RKO (cell line): ENCODE measurements at places on chromosomes 11 and 22.

GRCh38 chr11:73152086-73152853, 10.2 kb upstream of the FCHSD2 start:
- no peak for DNase-seq

DNA sequence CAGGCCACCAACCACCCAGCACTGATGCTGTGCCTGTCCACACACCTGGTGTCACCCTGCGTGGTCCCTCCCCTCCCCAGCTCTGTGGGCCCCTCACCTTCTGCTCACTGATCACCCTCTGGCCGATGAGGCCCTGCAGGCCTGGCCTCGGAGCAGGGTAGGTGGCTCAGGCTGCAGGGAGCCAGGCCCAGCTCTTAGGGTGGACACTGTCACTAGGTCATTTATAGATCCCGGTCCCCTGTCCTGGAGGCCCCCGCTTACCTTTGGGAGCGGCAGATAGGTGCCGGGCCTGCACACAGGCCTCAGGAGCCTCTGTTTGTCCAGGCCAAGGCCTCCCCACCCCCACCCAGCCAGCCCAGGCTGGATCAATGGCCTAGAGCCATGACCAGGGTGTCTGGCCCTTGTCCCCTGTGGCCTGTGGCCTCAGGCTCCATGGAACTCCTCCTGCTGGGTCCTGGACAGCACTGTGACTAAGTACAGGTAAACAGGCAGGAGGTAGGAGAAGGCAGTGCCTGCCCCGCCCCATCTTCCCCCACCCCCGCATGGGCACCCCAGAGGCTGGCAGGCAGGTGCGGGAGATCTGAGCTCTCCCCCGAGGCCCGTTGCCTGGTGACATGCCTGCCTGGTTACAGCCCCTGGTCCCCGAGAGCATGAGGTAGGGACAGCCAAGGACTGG, at the start of gene TMPRSS6:
Gene TMPRSS6, minus strand, starts transcription at position 472 of the 676 bp plus-strand sequence. CDS start 6,296 bp downstream, outside the sequence.
- no peak for DNase-seq

DNA sequence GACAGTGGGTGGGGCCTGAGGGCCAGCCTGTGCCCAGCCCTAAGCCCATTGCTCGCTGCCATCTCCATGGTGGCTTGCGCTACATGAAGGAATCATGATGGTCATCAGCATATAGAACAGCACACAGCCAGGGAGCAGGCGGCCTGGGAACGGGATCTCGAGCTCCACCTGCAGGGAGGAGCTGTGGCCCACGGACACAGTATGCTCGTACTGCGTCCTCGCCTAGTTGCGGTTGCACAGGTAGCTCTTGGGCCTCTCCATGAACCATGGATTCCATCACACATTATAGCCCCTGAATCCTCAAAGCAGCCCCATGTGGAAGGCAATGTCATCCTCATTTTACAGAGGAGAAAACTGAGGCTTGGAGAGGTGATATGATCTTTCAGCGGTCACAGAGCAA, 15.1 kb downstream of the SEC14L4 start:
- DNase-seq, result no peak

GRCh38 chr11:107689317-107690202, 22.3 kb downstream of the SLN start:
- peak; percentile 72 for DNase-seq

DNA sequence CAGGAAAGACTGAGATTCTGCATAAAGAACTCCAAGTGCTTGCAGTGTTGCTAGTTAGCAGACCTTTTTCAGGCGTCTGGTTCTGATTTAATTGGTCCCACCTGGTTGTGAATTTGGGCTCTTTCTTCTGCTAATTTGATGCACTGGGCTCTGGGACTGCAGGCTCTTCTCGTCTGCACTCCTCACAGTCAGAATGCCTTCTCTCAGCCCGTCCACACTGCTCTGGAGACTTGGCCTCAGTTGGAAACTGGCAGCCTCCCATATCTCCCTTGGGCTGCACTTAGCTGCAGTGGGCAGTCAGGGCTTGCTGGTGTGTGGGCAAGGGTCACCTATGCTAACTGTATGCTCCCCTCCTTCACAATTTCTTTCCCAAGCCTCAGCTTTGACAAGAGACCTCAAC, 1.5 kb downstream of the TRIM6 start:
- DNase-seq, result no peak

DNA sequence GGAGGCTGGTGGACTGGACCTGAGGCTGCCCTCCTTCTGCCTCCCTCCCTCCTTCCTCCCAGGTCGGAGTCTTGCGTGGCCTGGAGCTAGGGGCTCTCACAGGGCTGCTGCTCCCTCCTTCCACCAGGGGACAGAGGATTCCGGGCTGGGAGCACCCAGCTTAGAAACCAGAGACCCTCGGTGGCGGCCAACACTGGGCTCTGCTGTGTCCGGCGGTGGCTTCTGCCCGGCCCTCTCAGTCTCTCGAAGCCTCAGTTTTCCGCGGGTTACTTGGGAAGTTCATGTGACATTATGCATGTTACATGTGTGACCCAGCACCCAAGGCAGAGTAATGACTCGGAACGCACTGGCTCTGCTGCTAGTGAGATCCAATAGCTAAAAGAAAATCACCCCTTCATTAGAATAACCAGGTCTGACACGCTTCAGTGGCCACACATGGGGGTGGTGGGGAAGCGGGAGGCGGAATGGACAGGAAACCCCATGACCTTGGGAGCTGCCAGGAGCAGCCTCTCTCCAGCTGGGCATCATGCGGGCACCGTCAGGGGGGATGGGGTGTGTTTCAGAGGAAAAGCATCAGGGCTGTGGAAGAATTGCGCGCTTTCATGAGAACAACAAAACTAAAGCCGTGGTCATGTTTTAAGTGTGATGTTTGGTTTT, 5.9 kb upstream of the MRGPRG start:
- no peak for DNase-seq

GRCh38 chr22:26981111-26981510, 323.7 kb downstream of the MIAT start:
- no peak for DNase-seq

GRCh38 chr22:49420651-49421050, 407.0 kb downstream of the BRD1 start:
- DNase-seq, result no peak

DNA sequence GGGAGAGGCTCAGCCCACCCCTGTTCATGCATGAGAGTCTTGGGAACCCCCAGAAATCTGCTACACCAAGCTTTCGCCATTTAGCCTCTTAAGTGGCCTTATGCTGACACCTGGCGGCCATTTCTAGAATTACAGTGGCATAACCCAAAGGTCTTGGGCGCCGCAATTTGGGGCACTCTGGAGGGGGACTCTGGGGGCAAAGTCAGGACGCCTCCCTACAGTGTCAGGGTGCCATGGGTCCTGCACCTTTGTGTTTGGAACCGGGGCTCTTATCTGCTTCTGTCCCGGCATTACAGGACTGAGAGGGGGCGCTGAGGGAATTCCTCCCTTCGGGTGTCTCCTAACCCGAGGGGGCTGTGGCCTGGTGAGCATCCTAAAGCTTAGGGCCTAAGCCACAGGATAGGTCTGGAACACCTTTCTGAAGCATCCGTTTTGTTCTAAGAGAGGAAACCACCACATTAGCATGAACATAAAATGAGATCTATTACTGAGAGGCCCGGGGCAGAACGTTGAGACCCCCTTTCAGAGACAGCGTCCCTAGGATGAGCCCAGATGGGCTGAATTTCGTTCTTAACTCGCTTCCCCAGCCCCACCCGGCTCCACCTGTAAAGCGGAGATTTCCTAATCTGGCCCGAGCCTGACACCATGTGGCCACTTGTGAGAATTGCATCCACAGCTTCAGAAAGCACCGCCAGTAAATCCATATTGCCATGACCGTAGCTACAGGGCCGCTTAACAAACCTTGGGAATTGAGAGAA, 9.3 kb downstream of the INS start:
- peak; percentile 73 for DNase-seq

DNA sequence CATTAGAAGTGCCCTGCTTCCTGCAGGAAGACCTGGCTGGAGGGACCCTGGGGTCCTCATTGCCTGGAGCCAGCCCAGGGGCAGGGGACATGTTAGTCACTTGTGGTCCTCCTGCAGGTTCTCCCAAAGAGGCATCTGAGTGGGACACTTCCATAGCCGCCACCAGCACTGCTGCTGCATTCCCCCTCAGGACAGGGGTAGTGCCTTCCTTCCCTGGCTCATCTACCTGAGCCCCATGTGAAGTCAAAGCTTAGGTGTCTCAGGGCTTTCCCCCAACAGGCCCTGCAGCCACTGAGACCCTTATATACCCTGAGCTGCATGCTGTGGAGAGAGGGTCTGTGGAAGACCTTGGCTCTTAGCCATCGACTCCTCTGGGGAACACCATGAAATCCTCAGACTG, 45.0 kb upstream of the VPREB1 start:
- DNase-seq, result no peak

DNA sequence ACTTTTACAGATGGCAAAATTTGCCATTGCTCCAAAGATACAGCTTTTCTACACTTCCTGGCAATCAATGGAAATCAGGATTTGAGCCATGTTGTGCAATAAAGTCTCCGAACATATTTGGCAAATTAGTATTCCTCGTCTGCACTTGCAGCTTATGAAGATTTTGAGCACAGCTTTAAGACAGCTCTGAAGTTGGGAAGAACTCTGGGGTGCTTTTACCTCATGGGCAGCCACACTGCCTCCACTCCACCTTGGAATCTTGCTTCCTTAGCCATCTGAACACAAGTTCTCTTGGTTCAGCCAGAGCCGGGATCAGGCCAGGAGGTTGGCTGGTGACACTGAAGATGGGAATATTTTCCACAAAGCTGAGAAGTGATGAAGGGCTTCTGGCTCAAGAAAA, 191.2 kb downstream of the CWF19L2 start:
- no peak for DNase-seq

DNA sequence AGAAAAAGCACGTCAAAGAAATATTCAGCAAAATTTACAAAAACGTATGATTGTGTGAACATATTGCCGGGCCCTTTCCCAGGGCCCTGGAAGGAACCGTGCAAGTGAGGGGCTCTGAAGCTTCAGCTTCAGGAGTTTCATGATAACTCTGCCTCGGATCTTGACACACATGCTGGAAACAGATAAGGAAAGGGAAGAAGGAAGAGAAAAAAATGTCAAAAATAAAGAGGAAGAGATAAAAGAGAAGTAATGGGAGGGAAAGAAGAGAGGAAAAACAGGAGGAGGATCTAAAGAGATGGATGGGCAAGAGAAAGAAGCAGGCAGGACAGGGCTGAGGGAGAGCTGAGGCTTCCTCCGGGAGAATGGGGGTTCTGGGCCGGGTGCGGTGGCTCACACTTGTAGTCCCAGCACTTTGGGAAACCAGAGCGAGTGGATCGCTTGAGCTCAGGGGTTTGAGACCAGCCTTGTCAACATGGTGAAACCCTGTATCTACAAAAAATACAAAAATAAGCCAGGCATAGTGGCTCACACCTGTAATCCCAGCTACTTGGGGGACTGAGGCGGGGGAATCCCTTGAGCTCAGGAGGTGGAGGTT, 2.7 kb upstream of the TMPRSS4 start:
- DNase-seq, result no peak

- DNase-seq, result no peak
These were observed 27.8 kb downstream of the PIK3C2A start for GRCh38 chr11:17179970-17180369.

DNA sequence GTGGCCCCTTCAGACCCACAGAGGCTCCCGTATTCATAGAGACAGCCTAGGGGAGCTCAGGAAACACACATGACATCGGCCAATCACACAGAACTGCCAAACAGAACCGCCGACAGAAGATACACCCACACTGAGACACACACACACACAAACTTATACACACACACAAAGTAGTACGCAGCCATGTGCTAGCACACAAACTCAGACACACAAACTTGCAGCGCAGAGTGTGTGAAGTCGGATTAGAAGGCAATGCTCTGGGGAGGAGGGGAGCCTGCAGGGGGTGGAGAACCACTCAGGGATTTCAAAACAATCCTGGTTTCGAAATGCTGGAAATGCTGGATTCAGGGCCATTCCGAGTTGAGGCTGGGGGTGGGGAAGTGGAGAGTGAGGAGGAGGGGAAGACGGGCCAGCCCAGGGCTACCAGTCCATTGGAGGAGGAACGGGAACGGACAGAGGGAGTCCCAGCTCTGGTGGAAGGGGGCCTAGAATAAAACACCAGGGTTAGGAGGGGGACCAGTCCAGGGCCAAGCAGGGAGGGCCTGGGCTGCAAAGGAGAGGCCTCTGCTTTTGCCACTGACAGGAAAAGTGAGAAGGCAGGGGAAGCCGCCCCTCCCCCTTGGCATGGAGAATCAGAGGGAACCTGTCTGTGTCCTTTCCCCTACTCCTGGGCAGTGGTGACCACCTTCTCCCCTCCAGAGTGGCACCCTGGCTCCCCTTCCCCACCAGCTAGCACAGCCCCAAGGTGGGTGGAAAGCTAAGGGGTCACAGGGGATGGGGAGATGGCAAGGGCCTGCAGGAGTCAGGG, 4.4 kb downstream of the BCL9L start:
- no peak for DNase-seq

DNA sequence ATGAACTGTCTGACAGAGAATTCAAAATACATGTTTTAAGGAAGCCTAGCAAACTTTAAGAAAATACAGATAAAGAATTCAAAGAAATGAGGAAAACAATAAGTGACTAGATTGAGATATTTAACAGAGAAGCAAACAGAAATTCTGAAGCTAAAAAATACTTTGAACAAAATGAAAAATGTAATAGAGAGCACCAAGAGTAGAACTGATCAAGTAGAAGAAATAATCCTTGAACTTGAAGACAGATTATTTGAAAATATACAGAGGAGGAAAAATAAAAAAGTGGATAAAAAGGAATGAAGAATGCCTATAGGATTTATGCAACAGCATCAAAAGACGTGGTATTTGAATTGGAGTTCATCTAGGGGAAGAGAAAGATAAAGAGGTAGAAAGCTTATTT, 101.9 kb upstream of the OR4B1 start:
- DNase-seq, result no peak
